ENCODE measurements at places on chromosomes 6 and 20.

DNA sequence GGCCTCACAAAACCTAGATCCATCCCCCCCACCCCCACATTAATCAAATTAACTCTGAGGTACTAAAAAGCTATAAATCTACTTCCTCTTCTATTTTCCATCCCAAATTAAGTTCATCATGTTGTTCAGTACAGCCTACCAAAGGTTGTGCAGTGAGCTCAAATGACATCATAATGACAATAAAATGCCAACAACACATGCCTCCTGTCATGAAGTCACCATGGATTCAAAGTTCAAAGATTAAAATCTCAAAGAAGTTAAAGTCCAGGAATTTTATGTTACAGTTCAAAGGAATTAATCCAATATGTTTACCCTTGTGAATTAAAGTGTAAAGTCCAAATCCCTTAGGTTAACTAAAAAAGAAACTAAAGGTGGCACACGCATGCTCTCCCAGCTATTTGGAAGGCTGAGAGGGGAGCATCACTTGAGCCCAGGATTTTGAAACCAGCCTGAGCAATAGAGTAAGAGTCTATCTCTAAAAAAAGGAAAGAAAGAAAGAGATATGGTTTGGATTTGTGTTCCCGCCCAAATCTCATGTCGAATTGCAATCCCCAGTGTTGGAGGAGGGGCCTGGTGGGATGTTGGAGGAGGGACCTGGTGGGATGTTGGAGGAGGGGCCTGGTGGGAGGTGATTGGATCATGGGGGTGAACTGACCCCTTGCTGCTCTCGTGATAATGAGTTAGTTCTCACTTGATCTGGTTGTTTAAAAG is 25.7 kb upstream of the SIRT5 start:
- H3K27ac ChIP-seq: no peak overlapping the region
- no peak overlapping the region for H3K4me3 ChIP-seq
- DNase-seq: no peak
- H3K36me3 ChIP-seq: no peaks in the 10 kb centered on the region
- no peaks in the 10 kb centered on the region for H3K4me1 ChIP-seq
- no peaks in the 10 kb centered on the region for H3K27me3 ChIP-seq

DNA sequence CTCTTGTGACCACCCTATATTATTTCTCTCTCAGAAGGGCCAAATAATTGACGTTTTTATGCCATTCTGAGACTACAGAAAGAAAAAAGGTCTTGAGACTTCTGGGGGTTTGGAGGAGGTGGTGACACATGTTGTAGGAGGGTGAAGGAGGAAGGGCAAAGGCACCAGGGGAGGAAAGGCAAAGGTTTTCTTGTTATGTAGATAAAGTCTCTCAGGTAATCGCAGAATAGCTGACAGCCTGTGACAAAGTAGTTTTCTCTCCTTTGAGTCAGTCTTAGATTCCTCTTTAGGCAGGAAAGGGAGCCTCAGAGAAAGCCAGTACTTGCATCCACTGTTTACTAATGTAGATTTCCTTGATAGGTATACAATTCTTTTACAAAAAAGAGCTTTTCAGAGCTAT is 23.6 kb downstream of the OR2B2 start:
- peaks cover 14% of the 10 kb centered on the region for H3K4me1 ChIP-seq
- H3K27me3 ChIP-seq: no peaks in the 10 kb centered on the region
- DNase-seq: no peak
- H3K27ac ChIP-seq: no peak overlapping the region
- H3K36me3 ChIP-seq: no peaks in the 10 kb centered on the region
- no peak overlapping the region for H3K4me3 ChIP-seq

DNA sequence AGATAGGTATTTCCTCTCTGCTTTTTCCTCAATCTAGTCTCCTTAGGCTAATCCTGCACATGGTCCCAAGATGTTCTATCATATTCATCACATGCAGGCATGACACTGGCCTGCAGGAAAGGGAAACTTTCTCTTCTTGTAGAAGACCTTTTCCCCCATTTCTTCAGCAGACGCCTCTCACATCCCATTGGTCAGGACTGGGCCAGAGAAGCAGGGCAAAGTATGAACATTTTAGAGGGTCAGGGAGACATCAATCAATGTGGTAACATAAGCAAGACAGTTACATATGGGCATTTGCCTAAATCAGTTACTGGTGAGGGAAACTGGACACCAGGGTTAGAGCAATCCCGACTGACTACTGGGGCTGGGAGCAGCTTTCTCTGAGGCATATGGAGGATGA is 90.1 kb downstream of the CRYBG1 start:
- no peak for DNase-seq
- no peaks in the 10 kb centered on the region for H3K36me3 ChIP-seq
- no peak overlapping the region for H3K4me3 ChIP-seq
- H3K27ac ChIP-seq: no peak overlapping the region
- H3K4me1 ChIP-seq: peaks cover 5% of the 10 kb centered on the region
- H3K27me3 ChIP-seq: no peaks in the 10 kb centered on the region

DNA sequence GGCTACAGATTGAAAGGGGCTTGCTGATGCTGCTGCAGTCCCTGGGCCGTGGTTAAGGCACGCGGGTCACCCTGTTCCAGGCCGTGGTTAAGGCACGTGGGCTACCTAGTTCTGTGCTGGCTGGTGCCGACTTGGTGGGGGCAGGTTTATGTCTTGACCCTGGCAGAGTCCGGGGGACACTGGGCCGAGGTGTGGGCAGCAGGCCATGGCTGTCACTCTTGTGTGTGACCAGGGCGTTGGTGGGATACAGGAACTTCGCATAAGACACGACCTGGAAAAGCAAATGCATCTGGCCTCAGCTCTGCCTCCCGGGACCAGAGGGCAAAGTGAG is 6.4 kb downstream of the RPS21 start:
- DNase-seq: peak; percentile 55
- no peak overlapping the region for H3K4me3 ChIP-seq
- no peak overlapping the region for H3K27ac ChIP-seq
- H3K36me3 ChIP-seq: peaks cover 73% of the 10 kb centered on the region

Data from upper lobe of left lung (tissue), 6 donors.